ENCODE measurements at places on chromosomes 6 and 20.

- H3K27me3 ChIP-seq: no peaks in the 10 kb centered on the region
- no peak for DNase-seq
- H3K4me3 ChIP-seq: no peak overlapping the region
- H3K4me1 ChIP-seq: no peaks in the 10 kb centered on the region
Observed at GRCh38 chr6:7201732-7202541, 94.2 kb downstream of the RREB1 start.

DNA sequence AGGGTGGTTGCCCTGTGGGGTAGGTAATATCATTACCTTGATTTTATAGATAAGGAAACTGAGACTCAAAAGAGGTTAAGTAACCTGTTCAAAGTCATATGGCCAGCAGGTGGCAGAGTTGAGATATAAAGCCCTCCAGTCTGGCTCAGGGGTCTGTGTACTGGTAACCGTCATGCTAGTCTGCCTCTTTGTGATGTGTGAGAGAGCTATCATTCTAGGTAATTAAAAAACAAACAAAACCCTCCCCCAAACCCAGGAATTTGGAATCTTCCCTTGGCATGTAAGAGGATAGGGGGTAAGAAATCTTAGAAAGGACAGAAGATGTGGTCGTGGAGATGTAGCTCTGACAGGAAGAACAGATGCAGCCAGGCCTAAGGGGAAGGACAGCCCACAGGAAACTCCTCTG lies 206.0 kb downstream of the CDC5L start:
- no peaks in the 10 kb centered on the region for H3K36me3 ChIP-seq
- H3K4me1 ChIP-seq: no peaks in the 10 kb centered on the region
- no peak overlapping the region for H3K27ac ChIP-seq
- no peaks in the 10 kb centered on the region for H3K27me3 ChIP-seq

DNA sequence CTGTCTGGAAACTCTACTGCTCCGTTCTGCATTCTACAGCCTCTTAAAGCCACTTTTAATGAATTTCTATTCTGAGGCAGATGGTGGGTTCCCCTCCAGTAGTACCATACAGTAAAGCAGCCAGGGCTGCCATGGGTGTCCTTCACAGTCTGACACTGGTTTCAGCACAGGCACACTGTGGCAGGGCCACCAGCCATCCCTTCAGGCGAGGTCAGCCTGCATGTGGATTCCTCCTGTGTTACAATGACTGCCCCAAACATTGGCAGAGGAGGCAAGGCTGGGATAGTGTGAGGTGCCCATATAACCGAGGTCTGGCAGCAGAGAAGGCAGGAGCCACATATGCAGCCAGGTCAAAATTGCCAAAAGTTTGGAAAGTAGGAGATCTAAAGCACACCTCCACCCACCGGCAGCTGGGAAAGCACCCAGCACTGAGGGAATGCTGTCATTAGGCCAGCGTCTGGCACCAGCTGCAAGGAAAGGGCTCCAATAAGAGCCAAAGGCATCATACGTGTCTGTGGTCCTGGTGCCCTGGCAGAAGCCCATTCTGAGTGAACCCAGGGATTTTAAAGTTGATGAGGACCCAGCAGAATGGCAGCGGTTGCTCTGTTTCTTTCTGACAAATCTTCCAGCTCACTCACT lies 24.0 kb downstream of the STK35 start:
- H3K27ac ChIP-seq: no peak overlapping the region
- H3K4me3 ChIP-seq: no peak overlapping the region

- H3K27me3 ChIP-seq: no peaks in the 10 kb centered on the region
- peak overlapping the region; percentile 41 for H3K27ac ChIP-seq
- peak; percentile 76 for DNase-seq
- no peaks in the 10 kb centered on the region for H3K36me3 ChIP-seq
- no peak overlapping the region for H3K4me3 ChIP-seq
- peaks cover 21% of the 10 kb centered on the region for H3K4me1 ChIP-seq
Observed at GRCh38 chr6:139539852-139540251, 165.4 kb upstream of the CITED2 start.

DNA sequence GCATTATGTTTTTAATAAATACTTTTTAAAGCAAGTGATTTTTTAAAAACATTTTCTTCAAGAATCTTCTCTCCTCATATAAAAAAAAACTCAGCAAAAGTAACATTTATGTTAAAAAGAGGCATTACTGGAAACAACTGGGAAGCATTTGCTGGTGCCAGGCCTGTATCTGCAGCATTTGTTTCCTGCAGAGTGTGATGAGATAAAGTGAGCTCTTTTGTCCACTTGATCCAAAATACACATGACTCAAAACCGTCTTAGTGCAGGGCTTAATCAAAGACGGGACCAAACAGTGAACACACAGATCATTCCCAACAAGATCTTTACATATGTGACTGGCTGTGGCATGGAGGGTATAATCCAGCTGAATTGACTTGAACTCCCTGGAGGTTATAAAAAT lies 28.3 kb upstream of the RIPPLY2 start:
- no peaks in the 10 kb centered on the region for H3K36me3 ChIP-seq
- no peak for DNase-seq
- no peak overlapping the region for H3K27ac ChIP-seq

DNA sequence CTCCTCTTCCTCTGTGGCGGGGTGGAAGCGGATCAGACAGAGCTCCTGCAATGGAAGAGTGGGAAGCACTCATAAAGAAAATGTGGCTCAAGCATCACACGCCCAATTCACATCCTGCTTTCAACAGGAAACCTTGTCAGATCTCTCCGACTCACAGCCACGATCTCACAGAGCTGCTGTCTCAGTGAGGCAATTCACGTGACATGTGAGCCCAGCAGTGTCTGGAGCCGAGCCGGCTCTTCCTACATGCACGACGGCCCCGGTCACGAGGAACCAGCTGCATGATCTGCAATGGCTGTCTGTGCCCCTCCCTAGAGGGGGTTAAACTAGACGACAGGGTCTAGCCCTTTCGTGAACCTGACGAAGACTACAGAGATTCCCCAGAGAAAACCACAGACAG lies 29.5 kb upstream of the TCFL5 start:
- no peak overlapping the region for H3K27ac ChIP-seq
- H3K27me3 ChIP-seq: no peaks in the 10 kb centered on the region
- no peaks in the 10 kb centered on the region for H3K4me1 ChIP-seq
- peaks cover 8% of the 10 kb centered on the region for H3K36me3 ChIP-seq
- no peak overlapping the region for H3K4me3 ChIP-seq
- no peak for DNase-seq

All from hepatocyte (in vitro differentiated cells).